ENCODE measurements at places on chromosomes 4 and X. TPM values are rescaled to one million over a fixed set of nuclear protein-coding genes. Genes with fewer than 3 reads are reported as not detected.

CFI gene
- total RNA-seq: 93.2 TPM

MSANTD1 gene
- total RNA-seq: 1.3 TPM

SMIM10L2A gene
- 0.26 TPM for total RNA-seq

IBSP gene
- total RNA-seq: not detected

PNMA5 gene
- total RNA-seq: not detected

DNA sequence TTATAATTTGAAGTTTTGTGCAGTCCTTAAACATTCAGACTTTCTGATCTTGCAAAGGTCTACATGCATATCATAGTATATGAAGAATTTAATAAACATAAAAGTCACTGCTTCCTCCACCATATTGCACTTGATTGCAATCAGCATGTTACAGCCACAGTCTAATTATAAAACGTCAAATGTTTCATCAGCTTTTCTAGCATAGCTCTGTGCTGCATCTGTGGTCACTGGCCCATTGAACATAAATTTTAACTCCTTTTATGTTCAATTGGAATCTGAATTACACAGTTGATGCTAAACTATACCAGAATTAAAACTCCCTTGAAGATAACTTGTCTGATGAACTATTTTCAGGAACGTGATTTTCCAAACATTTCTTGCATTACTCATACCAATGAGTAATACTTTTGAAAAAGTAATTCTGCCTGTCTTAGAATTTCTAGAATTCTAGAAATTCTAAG lies 329.1 kb downstream of the GALNTL6 start:
- DNase-seq: no peak

DNA sequence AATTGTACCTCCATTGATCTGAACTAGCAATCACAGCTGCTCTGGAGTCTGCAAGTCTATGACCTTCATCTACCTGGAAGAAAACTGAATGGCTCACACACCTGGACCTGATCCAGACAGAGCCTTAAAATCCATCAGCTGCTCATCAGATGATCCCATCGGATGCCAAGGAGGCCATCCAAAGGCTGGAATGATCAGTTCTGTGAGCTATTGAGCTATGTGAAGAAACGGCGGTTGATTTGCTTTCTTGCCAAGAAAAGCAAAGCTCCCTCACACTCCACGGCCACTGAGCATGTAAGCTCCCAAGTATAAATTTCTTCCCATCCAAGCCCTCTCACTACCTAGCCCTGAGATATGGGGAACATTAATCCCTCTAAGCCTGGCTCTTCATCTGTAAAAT lies 63.1 kb downstream of the RELL1 start:
- no peak for DNase-seq

DNA sequence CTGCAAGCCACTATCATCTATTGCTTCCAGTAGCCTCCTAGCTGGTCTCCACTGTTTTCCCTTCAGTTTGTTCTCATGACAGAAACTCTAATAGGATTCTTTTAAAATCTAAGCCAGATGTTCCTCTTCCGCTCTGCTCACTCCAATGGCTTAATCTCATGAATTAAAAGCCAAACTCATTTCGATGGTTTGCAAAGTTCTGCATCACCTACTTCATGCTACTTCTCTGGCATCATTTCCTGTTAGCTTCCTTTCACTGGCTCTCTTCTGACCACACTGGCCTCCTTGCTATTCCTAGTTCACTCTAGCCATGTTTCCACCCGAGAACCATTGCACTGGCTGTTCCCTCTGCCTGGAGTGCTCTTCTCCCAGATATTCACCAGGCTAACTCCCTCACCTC lies 102.0 kb upstream of the LSM6 start:
- DNase-seq: no peak

DNA sequence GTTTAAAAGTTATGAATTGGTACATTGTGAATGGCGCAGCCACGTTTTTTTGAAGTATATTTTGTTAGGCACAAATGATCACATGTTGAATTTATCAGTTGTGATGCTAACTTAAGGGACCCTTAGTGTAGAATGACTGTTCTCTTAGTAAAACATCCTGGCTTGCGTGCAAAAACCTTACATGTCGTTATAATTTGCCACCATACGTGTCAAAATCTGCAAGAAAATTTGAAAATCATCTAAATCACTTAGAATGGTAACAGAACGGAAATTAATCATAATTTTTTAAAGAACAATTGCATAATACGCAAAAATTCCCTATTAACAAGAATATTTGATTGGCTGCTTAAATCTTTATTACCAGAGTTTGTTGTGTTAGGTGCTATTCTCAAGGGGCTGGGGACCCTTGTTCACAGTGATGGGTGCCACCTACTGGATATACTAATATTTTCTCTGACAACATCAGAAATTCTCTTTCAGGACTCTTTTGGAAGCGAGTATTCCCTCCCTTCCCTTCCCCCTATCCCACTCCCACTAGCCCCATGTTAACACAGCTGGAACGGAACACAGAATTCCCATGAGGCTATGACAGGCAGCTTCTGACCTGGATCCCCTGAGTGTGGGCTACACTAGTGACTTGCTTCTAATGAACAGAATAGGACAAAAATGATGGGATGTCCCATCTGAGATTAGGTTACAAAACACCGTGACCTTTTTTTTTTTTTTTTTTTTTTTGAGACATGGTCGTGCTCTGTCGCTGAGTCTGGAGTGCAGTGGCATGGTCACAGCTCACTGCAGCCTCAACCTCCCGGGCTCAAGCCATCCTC lies 71.8 kb downstream of the SUPT20HL2 start:
- no peak for DNase-seq

DNA sequence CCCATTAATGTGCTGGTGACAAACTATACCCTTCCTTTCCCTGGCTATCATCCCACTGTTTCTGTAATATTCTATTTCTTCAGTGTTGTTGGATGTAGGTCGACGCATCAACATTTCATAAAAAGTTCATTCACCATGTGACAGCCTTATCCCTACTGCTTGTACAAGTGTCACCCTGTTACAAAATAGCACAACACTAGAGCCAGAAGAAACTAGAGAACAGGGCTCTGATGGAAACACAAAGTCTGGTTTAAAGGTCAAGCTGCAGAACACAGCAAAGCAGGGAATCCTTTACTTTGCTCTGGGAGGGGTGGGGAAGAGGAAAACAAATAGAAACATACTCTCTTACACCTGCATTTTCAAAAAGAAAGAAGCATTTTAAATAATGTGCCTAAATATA lies 131.3 kb upstream of the TBC1D9 start:
- DNase-seq: no peak

GRCh38 chr4:125811892-125812291 lies 497.1 kb downstream of the FAT4 start:
- no peak for DNase-seq

All from uterus (tissue), 4 donors.